NCI-H187 (cell line): ENCODE measurements at places on chromosomes 4 and X.
A peak's percentile ranks its signal among the peaks of the same experiment; 100 is the strongest.

- no peak for DNase-seq
Measured at GRCh38 chr4:38510201-38510600, 153.8 kb upstream of the KLF3 start.

GRCh38 chr4:69753686-69754085 is 6.7 kb downstream of the SULT1B1 start:
- no peak for DNase-seq

GRCh38 chr4:20816287-20816686 is 116.0 kb downstream of the PACRGL start:
- no peak for DNase-seq

GRCh38 chr4:25697516-25697915 is 41.9 kb downstream of the SLC34A2 start:
- no peak for DNase-seq

- DNase-seq = no peak
Measured at GRCh38 chr4:155140889-155141288, 67.5 kb upstream of the NPY2R start.

- no peak for DNase-seq
Measured at GRCh38 chr4:98608356-98608755, 50.1 kb downstream of the TSPAN5 start.

GRCh38 chr4:149999485-150000074 is 78.7 kb upstream of the DCLK2 start:
- DNase-seq = peak; percentile 2

DNA sequence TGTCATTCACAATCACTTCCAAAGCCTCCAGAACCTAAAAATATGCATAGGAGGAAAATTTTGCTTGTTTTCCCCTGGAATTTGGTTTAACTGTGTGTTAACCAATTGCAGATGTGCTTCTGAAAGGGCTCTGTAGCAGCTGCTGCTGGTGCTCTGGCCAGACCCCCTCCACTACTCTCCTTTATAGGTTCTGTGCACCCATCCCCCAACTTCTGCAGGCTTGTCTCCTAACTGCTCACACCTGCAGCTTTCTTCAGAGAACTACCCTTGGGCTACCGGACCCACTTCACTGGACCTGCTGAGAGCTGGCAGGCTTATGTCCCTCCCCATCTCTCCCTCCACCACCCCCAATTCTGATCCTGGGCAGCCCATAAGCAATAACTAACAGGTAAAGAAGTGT is 662.1 kb upstream of the DIPK2B start:
- no peak for DNase-seq

- DNase-seq = no peak
Measured at GRCh38 chrX:134949271-134949670, 41.5 kb upstream of the SMIM10 start.

DNA sequence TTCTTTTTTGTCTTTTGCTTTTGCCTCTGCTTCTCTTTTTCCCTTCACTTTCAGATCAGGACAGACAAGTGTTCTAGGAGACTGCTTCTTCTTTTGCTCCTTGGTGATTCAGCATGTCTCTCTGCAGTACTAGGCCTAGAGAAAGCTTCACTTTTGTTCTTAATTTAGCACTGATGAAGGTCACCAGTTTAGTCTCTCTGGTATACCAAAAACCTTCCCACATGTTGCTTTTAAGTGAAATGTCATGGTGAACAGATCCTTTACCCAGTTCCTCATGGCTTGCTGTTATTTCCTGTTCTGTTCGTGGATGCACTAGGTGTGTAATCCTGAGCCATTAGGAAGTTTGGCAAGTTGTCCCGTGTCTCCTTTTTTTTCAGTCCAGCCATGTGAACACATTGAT is 53.3 kb downstream of the NBDY start:
- DNase-seq = no peak

DNA sequence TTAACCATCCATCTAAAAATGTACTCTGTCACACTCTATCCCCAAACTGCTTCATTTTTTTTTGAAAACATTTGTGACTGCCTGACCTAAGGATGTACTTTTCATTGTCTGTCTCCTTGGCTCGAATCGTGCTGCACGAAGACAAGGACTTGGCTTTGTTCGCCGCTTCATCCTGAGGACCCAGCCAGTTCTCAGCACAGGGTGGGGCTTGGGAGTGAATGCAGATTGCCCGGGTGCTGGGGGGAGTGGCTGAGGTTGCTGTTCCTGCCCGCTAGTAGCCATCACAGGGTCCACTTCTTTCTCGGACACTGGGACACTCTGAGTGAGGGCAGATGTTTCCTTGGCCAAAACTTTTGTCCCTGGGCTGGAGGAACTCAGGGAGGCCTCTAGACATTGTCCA is 70.1 kb upstream of the CLCN4 start:
- no peak for DNase-seq

DNA sequence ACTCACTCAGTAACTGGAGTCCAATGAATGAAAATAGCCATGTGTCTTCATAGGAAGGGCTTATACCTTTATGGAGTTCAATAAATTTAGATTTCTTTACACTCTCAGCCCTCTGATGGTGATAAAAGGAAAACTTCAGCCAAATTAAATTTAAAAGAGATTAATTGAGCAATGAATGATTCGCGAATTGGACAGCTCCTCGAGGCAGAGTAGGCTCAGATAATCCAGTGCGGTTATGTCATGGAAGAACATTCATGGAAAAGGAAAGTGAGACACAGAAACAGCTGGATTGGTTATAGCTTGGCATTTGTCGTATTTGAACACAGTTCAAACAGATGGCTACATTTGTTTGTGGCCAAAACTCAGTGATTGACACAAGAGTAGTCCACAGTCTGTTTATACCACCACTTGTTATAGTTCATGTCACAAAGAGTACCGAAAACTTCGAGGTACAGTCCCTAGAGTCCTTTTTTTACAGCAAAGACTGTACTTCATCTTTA is 54.6 kb upstream of the TACR3 start:
- DNase-seq = no peak

DNA sequence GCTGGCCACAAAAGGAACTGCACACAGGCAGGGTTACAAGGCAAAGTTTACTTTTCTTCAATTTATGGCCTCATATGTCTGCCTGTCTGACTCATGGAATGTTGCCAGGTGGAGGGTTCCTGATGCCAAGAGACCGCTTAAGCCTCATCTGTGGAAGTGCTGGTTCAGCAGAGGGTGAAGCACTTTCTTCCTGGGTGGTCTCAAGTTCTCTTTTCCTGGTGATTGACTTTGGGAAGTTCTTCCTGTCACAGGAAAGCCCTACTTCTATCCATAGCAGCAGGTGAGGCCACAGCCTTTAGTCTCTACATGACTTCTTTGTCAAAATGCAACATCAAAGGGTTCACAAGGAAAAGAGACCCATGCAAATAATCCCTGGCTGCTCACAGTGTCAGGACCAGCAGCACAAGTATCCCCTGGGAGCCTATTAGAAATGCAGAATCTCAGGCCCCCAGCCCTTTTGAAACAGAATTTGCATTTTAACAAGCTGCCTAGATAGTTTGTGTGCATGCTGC is 81.4 kb upstream of the IGFBP7 start:
- DNase-seq = no peak

DNA sequence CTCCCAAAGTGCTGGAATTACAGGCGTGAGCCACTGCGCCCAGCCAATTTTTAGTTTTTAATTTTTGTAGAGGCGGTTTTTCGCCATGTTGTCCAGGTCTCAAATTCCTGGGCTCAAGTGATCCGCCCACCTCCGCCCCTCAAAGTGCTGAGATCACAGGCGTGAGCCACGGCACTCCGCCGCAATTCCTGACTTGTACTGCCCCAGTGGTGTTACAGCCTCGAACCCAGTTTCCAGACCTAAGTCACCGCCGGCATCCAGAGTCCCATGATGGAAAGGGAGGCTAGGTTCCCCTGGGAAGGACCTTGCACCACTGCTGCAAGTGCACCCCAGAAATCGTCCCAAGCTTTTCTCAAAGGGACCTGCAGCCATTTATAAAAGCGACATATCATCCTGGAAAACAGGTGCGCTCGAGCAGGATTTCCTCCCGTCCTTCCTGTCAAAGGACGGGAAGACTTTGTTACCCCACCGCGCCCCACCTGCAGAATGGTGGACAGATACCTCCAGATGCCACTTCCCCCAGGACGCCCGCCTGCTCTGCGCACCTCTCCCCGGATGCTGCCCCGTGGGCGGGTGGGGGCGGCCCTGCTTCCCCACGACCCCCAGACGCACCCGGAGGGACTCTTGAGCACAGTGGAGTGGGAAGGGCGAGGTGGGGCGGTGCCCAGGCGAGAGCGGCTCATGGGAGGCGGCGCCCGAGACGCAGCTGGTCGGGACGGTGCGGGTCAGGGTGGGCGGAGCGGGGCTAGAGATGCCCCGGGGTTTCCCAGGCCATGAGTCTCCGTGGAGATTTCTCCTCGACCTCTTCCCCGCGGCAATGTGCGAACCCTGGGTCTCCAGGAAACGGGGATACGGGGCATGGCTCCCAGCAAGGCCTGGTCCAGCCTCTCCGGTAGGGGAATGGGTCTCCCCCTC is 947 bp upstream of the RPL10 start:
- DNase-seq = peak; percentile 36

DNA sequence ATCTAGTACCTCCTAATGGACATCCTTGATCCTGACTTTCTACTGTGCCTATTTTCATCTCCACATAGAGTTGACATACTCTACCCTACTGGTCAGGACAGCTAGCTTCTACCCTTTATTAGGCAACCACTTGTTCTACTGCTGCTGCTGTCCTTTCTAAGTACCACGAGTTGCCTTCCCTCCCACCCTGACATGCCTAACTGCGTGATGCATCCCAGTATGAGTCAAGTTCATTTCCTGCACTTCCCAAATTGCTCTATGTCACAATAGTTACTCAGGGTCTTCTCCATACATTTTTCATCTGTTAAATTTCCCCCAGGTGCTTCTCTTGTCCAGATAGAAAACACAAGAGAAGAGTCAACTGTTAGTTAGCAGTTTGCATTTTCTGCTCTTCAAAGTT is 133.4 kb downstream of the TBC1D19 start:
- no peak for DNase-seq
